Stimulated activated CD4-positive, alpha-beta T cell treated with anti-CD3 and anti-CD28 coated beads, Interleukin-4, amount 100 ng/mL, for 24 hours (primary cell): ENCODE measurements at places on chromosomes 3 and 15.

DNA sequence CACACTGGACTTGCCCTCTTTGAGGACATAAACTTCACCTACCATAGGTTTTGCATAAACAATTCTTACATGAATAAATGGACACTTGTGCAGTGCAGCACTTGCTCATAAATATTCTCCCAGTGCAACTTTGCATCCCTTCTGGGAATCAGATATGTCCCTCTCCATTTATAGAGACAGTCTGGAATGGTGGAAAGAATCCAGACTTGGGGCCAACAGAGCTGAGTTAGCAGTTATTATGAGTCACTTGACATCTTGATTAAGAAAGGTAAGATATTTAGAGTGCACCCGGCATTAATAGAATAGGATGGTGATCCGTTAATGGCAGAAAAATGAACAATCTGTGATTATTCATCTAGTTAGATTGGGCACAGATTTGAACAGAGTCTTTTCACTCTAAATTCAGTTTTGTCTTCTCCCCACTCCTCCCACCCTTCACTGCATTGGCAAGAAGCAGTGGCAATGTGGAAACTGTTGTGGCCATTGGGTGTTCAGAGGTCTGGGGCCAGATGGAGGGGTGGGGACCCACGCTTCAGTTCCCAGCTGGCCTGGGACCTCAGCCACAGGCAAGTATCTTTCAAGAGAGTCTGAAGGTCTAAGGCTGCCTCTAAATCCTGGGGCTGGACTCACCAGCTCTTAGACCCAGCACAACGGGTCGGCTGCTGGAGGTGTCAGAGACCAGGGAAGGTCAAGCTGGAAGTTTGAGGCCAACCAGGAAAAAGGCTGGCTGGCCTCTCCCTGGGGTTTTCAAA is 58.9 kb upstream of the KY start:
- no peak for DNase-seq

GRCh38 chr3:30768046-30768445 is 126.4 kb downstream of the GADL1 start:
- DNase-seq, result no peak

GRCh38 chr3:27557411-27557810 is 73.2 kb upstream of the SLC4A7 start:
- no peak for DNase-seq

DNA sequence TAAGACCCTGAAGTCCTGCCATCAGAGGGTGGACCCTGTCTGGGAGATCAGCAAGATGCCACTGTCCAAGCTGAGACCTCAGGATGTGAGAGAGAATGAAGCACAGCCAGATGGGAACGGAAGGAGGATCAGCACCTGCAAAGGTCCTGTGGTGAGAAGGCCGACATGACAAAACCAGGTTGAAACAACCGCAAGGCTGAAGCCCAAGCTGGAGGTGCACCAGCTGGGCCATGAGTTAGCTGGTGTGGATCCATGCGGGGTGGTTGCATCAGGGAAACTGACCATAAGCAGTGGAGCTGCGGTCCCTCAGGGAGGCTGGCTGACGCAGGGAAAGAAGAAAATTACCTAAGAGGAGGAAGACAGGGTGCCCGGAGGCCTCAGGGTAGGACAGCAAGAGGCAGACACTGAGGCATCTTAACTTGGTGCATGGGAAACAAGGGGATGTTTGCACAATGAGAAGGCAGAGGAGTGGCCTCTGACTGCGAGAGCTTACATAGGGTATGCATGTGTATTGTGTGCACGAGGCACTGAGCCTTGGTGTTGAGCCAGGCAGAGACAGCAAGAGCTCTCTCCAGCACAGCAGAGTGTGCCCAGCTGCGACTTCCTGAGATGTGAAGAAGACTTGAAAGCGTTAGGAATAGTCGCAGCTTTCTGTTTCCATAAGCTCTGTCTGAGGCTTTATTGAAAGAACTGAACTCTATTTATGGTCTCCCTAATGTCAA is 497.7 kb downstream of the OCA2 start:
- DNase-seq, result no peak

- no peak for DNase-seq
These were observed 290.4 kb upstream of the CTDSPL start for GRCh38 chr3:37571269-37571668.

DNA sequence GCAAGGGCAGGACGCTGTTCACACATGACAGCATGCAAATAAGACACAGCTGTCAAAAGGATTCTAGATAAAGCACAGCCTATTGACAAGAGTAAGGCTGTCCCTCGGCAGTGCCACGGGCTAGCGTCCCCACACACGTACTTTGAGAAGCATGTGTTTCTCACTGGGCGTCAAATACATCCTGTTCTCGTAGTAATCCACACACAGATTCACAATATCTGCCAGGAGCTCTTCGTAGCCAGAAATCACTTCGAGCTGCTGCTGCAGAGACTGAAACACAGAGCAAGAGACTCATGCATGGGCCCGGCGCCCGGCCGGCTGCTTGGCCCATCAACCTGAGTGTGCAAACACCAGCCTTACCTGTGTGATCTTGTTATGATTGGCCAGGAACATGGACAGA is 41.1 kb downstream of the CYFIP1 start:
- no peak for DNase-seq

DNA sequence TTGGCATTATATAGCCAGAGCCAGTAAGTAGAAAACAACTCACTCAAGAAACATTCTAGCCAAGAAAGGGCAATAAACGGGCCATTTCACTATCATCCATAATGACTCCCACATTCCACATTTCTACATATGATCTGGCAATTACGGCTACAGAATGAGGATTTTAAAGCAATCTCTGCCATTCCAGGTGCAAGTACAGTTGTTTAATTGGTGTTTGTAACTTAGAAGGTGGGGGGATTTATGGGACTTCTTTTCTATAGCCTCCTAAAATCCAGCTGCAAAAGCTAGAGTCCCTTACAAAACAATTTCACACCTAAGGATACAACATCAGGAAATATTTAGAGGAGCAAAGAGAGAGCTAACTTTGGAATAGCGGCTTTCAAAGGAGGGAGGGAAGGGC is 295.4 kb upstream of the RORA start:
- no peak for DNase-seq

GRCh38 chr3:167754049-167754448 is 18.5 kb downstream of the SERPINI1 start:
- no peak for DNase-seq

DNA sequence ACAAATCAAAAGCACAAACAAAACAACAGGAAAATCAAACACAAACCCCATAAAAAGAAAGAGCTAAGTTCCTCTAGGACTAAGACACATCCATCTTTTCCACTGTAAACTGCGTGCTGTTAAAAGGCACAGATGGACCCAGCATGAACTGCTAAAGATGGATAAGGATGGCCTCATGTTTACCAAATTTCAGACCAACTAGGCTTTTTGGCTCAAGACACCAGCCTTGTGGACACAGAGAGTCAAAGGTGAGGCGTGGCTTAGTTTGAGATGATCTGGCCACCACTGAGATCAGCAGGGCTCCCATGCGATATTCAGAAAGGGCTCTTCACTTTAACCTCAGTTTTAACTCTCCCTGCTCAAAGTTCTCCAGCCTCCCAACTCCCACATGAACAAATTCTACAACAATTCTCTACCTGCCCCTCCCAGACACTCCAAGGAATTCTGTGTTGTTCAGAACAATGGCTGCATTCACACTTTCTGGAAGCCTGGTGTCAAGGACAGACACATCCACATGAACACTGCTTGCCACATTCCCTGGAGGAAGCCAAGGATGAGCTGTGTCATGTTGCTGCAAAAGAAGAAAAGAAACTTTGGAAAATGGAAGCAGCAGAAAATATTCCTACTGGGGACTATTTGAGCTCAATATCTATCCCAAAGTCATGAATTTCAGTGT is 198.4 kb upstream of the LRRN1 start:
- no peak for DNase-seq

- peak; percentile 12 for DNase-seq
These were observed 89.7 kb upstream of the PROK2 start for GRCh38 chr3:71874618-71875017.

- no peak for DNase-seq
These were observed 116.7 kb upstream of the CGNL1 start for GRCh38 chr15:57259568-57260040.

- no peak for DNase-seq
These were observed 11.8 kb downstream of the MYO1E start for GRCh38 chr15:59360896-59361295.
